ENCODE measurements at places on chromosomes 3 and 15. TPM values are rescaled to one million over a fixed set of nuclear protein-coding genes. Genes with fewer than 3 reads are reported as not detected.

- no peak for DNase-seq
Observed at GRCh38 chr15:59741274-59741906, 52.3 kb upstream of the BNIP2 start.

DNA sequence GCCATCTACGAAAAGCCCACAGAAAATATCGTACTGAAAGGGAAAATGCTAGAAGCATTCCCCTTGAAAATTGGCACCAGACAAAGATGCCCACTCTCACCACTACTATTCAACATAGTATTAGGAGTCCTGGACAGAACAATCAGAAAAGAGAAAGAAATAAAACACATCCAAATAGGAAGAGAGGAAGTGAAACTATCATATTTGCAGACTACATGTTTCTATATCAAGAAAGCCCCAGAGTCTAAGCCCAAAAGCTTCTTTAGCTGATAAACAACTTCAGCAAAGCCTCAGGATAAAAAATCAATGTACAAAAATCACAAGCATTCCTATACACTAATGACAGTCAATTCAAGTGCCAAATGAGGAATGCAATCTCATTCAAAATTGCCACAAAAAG is 15.6 kb downstream of the OR5K3 start:
- DNase-seq: no peak

GRCh38 chr3:128006061-128007032 is 45.9 kb upstream of the SEC61A1 start:
- DNase-seq: no peak

DNA sequence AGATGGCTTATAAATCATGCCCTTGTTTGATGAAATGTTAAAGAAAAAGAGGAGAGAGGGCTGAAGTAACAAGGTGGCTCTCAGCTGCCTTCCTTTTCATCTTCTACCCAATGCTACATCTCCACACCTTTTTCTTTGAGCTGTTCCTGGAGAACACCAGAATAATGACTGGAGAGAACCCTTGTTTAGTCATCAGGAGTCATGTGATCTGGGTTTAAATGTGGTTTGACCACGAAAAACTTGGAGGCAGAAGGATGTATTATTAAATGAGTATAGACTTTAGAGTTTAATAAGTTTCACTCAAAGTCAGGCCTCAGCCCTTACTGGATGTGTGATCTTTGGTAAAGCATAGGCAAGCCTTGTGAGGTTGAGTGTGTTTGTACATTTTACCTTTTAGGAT is 230.3 kb upstream of the TBL1XR1 start:
- no peak for DNase-seq

DNA sequence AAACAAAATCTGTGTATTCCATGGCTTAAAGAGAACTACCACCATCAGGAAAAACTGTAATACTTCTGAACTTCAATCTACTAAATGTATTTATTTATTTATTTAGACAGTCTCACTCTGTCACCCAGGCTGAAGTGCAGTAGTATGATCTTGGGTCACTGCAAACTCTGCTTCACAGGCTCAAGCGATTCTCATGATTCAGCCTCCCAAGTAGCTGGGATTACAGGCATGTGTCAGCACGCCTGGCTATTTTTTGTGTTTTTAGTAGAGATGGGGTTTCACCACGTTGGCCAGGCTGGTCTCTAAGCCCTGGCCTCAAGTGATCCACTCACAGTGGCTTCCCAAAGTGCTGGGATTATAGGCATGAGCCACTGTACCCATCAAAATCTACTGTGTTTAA is 202.3 kb upstream of the POU1F1 start:
- no peak for DNase-seq

USF3 gene
- 12.9 TPM for total RNA-seq

Data from kidney epithelial cell (primary cell).